ENCODE measurements at places on chromosomes 11 and 22.

- no peak for DNase-seq
Observed at GRCh38 chr11:119254239-119254638, 48.1 kb downstream of the CBL start.

DNA sequence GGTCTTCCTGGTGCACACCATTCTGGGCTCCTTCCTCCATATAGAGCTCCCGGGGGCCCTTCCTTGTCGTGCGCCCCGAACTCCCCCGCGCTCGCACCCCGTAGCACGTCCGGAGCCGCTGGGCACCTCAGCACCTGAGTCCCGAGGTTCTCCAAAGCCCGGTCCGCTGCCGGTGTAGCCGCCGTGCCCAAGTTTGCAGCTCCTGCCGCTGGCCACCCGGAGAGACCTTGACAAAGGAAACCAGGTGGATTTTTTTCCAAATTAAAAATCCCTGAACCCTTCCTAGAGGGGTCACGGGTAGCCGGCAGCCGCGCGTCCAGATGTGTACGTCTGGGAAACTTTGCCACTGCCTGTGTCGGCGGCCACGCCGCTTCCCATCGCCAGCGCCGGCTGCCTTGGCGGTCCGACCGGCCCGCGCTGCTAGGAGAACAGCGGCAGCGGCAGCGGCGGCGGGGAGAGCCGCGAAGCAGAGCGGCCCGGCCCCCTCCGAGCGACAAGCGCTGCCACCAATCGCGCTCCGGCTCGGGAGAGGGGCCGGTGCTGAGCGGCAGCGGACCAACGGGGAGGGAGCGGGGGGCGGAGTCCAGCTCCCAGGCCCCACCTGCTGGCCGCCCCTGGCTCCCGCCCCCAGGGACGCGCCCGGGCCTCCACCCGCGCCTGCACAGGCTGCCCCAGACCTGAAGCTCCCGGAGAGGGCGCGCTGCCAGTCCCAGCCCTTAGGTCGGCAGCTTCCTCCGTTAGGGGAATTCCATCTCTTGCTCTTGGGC, at the start of gene GALNT18:
Gene GALNT18 (minus strand): TSS at position 433 of the 767 bp plus-strand sequence.
- DNase-seq, result peak; percentile 69

DNA sequence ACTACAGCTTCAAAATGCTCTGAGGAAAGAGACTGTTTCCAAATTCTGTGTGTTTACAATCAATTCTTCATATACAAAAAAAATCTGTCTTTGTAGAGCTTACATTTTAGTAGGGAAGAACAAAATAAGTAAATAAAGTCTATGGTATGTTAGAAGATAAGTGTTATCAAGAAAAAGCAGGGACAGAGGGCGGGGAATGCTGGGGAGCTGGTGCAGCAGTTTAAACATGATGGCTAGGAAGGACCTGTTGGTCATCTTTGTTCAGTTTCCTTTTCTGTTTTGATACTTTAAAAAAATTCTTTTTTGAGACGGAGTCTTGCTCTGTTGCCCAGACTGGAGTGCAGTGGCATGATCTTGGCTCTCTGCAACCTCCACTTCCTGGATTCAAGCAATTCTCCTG, 16.1 kb downstream of the TMEM25 start:
- no peak for DNase-seq

DNA sequence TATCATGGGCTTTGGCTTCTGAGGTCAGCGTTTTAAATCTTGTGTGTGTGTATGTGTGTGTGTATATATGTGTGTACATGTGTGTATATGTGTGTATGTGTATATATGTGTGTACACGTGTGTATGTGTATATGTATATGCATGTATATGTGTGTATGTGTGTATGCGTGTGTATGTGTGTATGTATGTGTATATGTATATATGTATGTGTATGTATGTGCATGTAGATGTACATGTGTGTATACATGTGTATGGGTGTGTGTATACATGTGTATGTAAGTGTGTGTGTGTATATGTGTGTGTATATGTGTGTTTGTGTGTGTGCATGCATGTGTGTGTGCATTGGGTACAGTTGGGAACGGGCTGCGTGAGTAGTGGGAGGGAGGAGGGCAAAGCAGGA, 123.0 kb downstream of the ST3GAL4 start:
- DNase-seq, result no peak

DNA sequence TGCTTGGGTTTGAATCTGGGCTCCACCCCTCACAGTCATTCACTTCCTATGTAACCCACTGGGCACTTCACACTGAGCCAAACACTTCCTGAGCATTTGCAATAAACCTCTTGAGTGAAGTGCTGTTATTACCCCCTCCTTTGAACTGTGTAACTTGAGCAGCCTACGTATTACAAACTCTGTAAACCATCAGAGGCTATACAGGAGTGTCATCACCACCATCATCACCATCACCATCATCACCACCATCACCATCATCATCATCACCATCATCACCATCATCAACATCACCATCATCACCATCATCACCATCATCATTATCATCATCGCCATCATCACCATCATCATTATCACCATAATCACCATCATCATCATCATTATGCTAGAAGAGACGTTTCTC, 18.4 kb downstream of the RTL6 start:
- no peak for DNase-seq

GRCh38 chr22:33057363-33057995, 702 bp downstream of the SYN3 start:
- no peak for DNase-seq

- no peak for DNase-seq
Observed at GRCh38 chr11:78649361-78650215, 74.9 kb upstream of the NARS2 start.

- no peak for DNase-seq
Observed at GRCh38 chr11:76574406-76574805, 96.1 kb downstream of the LRRC32 start.

GRCh38 chr22:24459911-24460310, 32.5 kb downstream of the ADORA2A start:
- no peak for DNase-seq

GRCh38 chr11:34134765-34135164, 29.3 kb downstream of the NAT10 start:
- no peak for DNase-seq

DNA sequence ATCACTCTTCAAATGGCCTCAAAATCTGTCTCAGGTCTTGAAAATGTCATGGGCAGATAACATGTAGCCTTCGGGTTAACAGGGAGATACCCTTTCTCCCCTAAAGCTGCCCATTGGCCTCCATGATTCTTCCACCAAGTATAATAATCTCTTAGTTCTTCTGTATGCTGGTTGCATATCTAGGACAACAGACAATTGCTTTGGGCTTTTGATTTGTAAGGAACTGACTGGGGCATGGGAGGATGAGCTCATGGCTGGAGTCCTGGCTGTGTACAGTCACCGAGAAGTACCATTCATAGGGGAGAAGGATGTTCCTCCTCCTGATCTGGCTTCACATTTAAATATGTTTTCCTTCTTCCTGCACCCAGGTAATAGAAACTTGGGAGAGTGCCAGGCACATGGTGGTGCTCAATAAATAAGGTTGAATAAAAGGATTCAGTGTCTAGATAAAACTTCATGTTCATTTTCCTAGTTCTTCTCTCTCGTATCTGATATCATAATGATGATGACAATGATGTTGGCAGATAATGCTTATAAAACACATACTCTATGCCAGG, 2.8 kb upstream of the AMPD3 start:
- peak; percentile 44 for DNase-seq

GRCh38 chr11:13355191-13355590, 77.6 kb downstream of the BMAL1 start:
- no peak for DNase-seq

DNA sequence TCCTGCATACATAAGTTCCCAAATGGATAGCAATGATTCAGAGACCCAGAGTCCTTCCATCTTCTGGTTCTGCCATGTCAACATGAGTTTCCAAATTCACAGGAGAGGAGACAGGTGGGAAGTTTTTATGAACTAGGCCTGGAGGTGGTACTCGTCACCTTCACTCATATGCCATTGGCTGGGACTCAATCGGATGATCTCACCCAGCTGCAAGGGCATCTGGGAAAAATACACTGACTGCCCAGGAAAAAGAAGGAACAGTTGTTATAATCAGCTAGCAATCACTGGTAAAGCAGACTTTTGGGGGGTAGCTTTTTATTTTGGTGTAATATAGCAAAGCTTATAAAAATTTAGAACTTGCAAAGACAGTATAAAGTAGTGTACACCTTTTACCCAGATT, 83.9 kb downstream of the OTOG start:
- DNase-seq, result no peak

GRCh38 chr11:46380340-46381047, 975 bp upstream of the MDK start:
- DNase-seq, result peak; percentile 46

DNA sequence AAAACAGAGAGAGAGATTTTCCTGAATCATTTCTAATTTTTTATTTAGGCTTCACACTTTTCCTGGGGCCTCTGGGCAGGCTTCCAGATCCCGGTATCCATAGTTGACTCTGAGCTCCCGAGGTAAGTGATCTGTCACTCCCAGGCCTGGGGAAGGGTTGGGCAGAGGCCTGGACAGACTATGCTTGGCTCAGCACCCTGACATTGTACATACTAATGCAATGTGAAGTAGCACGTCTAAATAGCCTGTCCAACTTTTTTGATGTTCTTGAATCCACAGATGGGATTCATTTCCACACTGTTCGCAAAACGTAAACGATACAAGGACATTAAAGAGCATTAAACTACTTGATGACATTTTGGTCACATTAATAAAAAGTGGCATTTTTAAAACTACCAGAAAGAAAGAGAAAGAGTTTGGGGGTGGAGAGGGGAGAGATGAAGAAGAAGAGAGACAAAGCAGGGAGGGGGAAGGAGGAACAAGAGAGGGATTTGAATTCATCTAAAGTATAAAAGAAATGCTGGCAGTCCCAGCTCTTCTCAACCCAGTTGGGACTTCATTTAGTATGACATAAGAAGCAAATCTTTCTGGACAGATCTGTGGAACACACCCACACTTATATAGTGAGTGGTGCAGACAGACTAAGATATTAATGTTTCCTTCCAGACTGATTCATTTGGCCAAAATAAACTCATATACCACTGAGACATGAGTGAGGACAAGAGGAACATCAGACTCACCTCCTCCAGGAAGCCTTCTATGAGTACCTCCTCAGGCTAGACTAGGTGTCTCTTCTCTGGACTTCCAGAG, 514.2 kb downstream of the SOX6 start:
- DNase-seq, result no peak

GRCh38 chr11:120136356-120136755, 1.6 kb downstream of the TRIM29 start:
- DNase-seq, result no peak

DNA sequence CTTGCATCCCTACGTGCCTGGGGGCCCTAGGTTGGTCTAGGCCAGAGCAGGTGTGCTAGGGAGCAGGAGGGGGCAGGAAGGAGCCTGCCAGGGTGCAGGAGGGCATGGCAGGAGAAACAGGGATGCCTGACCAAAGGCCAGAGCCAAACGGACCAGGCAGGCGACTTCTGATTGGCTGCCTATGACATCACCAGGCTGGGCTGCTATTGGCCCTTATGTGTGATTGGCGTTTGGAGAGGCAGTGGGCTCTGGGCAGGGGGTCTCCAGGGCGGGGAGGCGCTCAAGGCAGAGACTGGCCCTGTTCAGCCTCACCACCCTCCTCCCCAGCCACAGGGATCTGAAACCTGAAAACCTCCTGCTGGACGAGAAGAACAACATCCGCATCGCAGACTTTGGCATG, 44.4 kb downstream of the MOB2 start:
- DNase-seq, result no peak

DNA sequence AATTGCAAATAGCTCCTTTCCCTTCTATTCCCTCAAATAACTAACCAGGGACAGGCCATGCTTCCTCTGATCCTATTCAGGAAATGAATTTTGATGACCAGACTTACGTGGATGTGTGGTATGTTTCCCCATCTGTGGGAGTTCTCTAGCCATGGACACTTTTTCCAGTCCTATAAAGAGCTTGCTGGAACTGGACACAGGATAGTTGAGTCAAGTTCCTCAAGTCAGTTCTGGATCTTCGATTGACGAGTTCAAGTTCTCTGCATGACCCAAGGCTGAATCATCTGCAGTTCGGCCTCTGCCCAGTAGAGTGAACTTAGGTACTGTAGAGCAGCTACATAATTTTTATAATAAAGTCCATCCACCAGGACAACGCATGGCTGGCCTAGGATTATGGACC, 52.7 kb upstream of the CCND1 start:
- no peak for DNase-seq

DNA sequence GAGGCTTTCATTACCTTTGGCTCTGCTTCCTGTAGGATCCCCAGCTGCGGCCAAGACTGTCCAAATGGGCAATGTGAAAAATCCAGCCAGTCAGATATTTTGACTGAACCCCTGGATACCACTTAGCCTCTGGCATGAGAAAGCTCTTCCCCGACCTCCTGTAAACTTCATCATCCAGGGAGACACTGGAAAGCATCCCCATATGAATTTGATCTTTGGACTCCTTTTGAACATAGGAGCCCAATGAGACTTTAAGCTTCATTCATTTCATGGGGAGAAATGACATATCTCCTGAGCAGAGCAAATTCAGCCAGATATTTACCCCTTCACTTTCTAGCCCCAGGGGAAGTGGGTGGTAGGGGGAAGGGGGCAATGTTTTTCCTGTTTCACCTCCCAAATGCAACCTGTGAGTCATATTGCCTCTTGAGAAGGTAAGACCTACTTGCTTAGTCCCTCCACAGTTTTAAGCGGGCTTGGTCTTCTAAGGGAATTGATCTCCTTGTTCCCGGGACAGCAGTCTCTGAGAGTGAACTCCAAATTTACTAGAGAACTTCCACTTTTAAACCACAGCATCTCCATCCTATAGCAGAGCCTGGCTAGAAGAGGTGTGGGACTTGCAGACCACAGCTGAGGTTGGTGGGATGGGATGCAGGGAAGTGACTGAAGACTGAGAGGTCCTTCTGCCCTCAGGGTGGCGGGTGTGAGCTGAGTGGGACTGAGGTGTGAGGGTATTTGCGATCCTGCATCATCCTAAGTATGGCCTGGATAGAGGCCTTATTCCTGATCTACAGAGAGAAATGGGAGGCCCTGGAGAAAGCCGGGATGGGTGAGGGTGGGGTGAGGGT, 20.3 kb upstream of the POU2AF1 start:
- no peak for DNase-seq

GRCh38 chr22:35564975-35565867, 24.6 kb downstream of the RASD2 start:
- no peak for DNase-seq

DNA sequence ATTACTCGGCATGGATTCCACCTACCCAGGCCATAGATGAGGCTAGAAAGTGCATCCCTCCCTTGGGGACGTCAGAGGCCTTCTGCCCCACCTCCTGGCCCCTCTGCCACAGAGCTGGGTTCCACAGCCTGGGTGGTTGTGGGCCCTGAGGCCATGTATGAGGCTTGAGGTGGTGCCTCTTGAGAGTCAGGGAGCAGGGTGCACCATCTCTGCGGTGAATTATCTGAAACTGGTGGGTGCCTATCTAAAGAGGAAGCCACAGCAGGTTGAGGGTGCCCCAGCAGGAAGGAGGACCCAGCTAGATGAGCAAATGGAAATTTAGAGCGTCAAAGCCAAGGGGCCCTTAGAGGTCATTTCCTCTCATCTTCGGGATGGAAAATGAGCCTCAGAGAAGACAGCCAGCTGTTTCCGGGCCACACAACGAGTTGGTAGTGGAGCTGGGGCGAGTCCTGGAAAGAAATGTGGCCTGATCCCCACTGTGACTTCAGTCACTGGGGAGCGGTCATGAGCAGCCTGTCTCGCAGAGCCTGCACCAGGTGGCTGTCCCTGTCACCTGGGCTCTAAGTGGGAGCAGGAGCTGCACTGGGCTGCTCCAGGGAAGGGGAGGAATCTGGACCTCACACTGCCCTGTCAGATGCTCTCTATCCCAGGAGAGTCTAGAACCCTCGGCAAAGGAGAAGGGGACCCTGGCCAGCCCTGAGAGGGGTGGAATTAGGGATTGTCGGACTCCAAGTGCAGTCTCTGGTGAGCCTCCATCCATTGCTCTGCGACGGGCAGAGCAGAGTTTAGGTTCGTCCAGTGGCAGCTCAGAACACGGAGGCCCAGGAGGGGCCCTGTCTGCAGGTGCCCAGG, 7.3 kb downstream of the ADORA2A start:
- peak; percentile 64 for DNase-seq

Data from inflammatory macrophage (primary cell).